Omental fat pad (tissue), 4 donors: ENCODE measurements at places on chromosomes 3 and 15.

DNA sequence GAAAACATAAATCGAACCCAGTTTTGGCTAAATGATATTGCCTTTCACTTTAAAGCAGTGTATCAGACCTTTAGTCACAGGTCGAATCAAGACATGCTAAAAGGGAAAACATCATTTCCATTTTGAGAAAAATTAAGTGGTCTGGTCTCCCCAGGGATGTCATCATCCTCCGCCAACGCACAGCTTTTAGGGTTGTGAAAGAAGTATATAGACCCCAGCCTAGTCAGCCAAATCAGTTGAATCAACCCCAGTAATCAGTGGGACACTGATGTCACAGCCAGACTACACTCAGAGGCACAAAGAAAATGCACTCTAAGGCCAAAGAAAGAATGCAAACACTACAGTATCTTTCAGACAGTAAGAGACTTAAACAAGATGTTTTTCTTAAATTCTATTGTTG, 187.4 kb downstream of the ZIC4 start:
- no peak for DNase-seq

DNA sequence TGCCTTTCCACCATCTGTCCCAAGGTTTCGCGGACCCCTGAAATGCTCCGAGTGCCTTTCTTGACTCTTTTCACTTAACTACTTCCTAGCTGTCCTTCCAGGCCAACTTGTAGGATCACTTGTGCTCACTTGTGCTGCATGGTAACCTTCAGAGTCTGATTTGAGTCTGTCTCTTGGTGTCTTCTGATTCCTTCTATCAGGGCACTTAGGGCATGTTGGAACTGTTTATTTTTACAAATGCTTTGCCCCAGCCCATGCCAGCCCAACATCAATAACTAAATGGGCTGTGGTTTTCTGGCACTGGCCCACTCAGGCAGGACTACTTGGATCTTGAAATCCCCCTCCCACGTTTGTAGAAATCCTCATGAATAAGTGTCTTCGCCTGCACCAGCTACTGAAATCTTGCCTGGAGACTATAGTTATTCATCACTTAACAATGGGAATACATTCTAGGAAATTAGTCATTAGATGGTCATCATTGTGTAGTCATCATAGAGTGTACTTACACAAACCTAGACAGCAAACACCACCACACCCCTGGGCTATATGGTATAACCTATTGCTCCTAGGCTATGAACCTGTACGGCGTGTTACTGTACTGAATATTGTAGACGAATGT, 123.1 kb upstream of the STRIT1 start:
- no peak for DNase-seq

DNA sequence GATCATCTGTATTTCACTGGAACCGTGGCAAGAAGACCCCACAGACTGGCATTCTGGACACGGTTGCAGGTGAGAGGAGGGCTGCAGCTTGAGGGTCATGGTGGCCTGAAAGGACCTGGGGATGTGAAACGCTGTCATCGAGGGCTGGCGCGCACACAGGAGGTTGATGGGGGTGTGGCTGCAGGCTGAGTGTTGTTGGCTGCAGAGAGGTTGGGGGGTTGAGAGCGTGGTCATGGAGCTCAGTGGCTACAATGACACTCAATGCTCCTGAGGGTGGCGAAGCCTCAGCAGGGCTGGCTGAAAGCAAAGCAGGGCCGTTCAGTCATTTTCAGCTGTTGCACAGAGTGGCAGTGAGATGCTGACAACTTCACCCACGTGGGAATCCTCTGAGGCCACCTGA, 21.0 kb downstream of the CPN2 start:
- no peak for DNase-seq

- no peak for DNase-seq
Observed at GRCh38 chr3:196948442-196949284, 6.3 kb upstream of the NCBP2 start.

GRCh38 chr3:157559401-157559800, 56.2 kb upstream of the VEPH1 start:
- no peak for DNase-seq

DNA sequence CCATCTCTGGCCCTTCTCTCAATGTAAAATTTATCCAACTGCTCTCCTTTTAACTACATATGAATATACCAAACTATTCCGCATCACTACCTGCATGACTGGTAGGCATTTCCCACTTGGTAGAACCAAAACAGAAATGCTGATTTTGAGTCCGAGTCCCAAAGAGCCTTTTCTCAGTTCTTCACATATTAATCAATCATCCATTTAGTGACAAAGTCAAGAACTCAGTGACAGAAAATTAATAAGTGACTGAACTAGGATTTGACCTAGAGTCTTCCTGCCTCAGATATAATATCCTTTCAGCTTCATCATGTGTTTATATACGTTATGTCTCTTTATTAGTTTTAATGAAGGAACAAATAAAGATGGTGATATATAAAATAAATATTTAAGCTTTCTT, 700.6 kb upstream of the GOLIM4 start:
- DNase-seq, result no peak

DNA sequence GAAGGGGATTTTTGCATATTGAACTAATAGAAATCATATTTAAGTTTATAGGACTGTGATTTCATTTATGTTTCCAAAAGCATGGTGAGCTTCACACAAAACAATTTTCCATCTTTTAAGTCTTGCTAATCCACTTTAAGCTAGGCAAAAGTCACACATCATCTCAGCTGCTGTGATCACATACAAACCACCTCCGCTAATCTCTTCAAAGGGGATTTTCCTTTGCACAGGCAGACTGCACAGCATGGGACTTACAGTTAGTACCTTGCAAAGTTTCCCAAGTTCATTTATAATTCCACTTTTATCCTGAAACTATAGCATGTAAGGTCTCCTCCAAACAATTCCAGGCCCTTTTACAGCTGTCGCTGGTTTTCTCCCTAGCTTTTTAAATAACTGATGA, 225.1 kb upstream of the CNTN3 start:
- no peak for DNase-seq

GRCh38 chr3:109888026-109888425, 550.7 kb upstream of the DPPA4 start:
- DNase-seq, result no peak

GRCh38 chr3:112303764-112304325, 9.8 kb upstream of the SLC9C1 start:
- DNase-seq, result no peak

- no peak for DNase-seq
Observed at GRCh38 chr15:52563501-52564060, 5.2 kb downstream of the ARPP19 start.

GRCh38 chr3:195187609-195188425, 83.1 kb downstream of the XXYLT1 start:
- DNase-seq, result no peak

GRCh38 chr3:103470498-103470897, 1035.7 kb downstream of the ZPLD1 start:
- no peak for DNase-seq

- no peak for DNase-seq
Observed at GRCh38 chr3:46020766-46021510, 6.3 kb downstream of the XCR1 start.

- no peak for DNase-seq
Observed at GRCh38 chr15:74725845-74726773, 781 bp upstream of the CYP1A1 start.

GRCh38 chr3:95923496-95924210, 890.7 kb upstream of the EPHA6 start:
- peak; percentile 28 for DNase-seq

GRCh38 chr3:146092230-146092629, 68.8 kb downstream of the PLOD2 start:
- DNase-seq, result no peak

DNA sequence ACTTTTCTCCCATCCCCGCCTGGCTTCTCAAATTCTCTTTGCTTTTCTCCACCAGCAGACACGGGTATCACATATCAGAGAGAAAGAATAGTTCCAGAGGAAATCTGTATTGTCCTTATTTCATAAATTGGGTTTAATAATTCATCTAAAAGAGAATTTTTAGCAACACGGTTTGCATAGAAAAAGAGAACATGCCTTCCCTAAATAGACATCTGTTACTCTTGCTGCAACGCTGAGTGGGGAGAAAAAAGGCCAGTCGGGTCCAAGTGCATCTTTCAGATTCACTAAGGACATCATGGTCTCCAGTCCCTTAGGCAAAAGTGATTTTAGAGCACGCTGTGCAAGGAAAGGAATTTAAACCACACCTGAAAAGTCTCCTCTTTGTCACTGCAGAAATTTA, 201.3 kb downstream of the ABHD5 start:
- DNase-seq, result no peak

GRCh38 chr3:13475871-13476590, 4.1 kb upstream of the HDAC11 start:
- no peak for DNase-seq

GRCh38 chr3:170475092-170475685, 56.5 kb downstream of the CLDN11 start:
- no peak for DNase-seq

DNA sequence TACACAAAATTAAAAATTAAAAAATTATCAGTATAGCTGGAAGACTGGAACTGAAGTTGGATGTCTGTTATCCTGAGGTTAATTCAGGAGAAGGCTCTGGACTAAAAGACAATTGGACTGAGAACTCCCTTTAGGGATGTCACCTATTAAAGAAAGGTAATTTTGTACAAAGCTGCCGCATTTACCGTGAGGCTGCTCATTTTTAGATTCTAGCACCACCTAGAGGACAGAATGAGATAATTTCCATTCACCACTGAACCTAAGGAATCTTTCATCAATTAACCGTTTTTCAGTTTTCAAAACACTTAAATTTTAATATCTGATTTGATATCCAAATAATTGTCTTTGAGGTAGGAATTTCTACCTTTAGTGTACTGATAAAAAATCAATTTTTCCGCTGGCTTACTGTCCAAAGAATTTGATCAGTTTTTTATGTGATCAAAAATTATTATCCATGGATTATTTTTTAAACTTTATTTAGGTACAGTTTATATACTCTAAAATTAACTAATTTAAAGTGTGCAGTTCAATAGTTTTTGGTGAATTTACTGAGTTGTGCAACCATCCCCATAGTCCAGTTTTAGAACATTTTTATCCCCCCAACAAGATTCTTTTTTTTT, 106.7 kb upstream of the TNIK start:
- DNase-seq, result no peak

GRCh38 chr3:11197484-11197883, 43.2 kb downstream of the HRH1 start:
- DNase-seq, result no peak

DNA sequence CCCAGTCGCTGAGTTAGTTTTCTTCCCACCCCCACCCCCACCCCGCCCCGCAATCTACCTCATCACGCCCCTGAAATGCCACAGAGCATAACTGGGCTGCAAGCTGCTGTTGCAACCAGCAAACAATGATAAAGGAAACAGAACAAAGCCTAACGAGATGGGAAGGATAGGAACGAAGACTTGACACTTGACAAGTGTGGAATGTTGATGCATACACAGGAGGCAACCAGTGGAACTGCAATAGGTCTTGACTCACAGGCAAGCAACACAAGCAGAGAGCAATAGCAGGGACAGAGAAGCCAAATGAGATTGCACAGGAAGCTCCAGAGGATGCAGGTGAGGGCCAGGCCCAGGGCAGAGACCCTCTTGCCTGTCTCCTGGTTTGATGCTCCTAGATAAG, 225.9 kb downstream of the IGSF11 start:
- no peak for DNase-seq

DNA sequence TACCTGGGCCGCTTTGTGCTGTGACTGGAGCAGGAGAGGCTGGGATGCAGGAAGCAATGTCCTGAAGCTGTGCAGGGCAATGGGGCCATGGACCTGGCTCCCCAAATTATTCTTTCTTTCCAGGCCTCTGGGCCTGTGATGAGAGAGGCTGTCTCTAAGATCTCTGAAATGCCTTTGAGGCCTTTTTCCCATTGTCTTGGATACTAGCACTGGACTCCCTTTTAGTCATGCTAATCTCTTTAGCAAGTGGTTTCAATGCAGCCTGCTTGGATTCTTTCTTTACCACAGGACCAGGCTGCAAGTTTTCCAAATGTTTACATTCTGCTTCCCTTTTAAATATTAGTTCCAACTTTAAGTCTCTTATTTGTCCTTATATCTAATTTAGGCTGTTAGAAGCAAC, 64.8 kb upstream of the SGO1 start:
- DNase-seq, result no peak

GRCh38 chr15:50500352-50500751, 46.1 kb downstream of the USP50 start:
- no peak for DNase-seq

DNA sequence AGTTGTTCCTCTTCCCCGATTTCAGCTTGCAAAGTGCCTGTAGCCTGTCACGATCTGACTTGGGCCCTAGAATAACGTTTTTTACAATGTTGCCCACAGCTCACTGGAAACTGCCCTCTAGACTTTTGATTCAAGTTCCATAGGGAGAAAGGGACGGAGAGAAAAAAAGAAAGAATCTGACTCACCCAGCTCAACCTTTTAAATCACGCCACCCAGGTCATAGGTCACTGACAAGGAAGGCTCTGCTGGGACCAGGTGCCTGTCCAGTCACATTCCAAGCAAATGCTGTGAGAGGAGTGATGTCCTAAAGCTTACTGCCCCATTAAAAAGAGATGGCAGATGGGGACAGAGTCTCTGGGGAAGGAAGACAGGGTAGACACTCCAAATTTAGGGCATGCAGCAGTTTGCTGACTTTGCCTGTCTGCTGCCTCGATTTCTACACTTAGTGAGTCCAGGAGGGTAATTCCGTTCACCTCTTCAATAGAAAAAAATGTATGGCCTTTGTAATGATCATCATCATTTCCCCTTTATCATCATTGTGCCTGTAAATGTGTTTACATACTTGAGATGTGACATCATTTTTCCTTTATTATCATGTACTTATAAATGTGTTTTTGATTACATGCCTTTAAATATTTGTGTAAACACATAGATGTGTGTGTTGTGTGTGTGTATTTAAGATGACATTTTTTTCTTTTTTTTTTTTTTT, 8.4 kb upstream of the MYO1E start:
- DNase-seq, result no peak

DNA sequence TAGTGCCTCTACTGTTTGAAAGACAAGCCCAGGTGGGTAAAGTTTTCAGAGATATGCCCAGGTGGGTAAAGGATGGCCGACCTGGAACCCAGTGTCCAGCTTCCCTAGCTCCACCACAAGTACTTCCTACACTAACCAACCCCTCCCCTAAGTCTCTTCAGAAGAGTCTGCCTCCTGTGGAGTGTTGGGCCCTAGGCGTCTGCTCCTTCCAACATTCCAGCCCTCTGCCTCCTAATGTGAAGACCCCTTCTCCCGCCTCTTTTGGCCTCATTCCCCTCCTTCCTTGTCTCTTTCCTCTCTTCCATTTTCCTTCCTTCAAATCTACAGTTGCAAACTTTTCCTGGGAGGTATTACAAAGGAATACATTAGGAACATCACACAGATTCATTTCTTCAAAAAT, 38.6 kb downstream of the CNTN3 start:
- no peak for DNase-seq

GRCh38 chr3:27160779-27161287, 208.3 kb downstream of the NEK10 start:
- no peak for DNase-seq

GRCh38 chr3:514192-514591, 317.6 kb downstream of the CHL1 start:
- DNase-seq, result no peak

DNA sequence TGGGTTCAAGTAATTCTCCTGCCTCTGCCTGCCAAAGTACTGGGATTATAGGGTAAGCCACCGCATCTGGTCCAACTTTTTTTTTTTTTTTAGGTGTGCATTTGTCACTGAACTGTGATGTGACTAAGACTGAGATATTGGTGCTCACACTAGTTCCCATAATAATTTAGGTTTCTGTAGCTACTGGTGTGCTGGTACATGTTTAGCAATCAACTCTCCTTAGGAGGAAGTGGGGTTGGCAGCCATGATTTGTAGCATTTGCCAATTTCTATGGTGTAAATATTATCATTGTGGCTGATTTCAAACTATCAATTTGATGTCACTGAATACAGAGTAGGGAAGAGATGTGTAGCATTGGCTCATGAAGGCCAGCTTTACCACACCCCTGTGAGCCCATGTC, 372.7 kb downstream of the EDEM1 start:
- no peak for DNase-seq
